Esophagus squamous epithelium (tissue), 5 donors: ENCODE measurements at places on chromosomes 12 and 14.

- DNase-seq = no peak
Observed at GRCh38 chr12:40207551-40207950, 17.2 kb upstream of the LRRK2 start.

- no peak for DNase-seq
Observed at GRCh38 chr14:93042968-93043940, 72.5 kb downstream of the ITPK1 start.

- DNase-seq = no peak
Observed at GRCh38 chr14:85535991-85536832, 6.3 kb downstream of the FLRT2 start.

DNA sequence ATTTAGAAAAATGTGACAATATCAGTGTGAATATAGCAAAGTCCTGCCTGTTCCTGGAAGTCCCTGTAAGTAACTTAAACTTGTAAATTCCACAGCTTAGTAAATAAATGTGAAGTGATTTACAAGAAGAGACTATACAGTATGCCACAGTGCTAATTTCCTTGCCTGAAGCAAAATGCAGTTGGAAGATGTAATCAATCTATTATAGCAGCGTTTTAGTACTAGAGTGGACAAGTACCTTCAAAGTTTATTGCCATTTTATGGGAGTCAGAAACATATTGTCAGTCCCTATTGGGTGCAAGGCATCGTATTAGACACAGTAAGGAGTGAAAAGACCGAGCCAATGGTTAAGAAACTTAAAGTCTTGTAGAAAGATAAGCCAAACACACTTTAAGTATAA, 94.1 kb downstream of the TRHDE start:
- no peak for DNase-seq

DNA sequence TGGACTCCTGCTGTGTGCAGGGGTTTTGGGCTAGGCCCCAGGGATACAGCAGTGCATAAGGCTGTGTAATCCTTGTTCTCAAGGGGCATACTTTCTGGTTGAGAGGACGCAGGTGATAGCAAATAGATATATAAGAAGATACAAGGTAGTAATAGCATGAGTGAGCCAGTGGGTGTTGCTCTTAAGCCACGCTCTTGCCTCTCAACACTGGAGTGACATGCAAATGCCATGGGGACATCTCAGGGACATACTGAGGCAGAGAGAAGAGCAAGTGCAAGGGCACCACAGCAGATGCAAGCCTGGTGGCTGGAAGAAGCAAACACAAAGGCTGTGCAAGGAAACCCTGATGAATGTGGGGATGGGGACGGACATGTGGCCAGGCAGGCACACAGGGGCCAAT, 223.3 kb downstream of the CHST11 start:
- DNase-seq = no peak

- DNase-seq = no peak
Observed at GRCh38 chr14:72824051-72824450, 69.8 kb downstream of the DPF3 start.

GRCh38 chr12:64269161-64269560, 47.1 kb upstream of the KICS2 start:
- DNase-seq = no peak

DNA sequence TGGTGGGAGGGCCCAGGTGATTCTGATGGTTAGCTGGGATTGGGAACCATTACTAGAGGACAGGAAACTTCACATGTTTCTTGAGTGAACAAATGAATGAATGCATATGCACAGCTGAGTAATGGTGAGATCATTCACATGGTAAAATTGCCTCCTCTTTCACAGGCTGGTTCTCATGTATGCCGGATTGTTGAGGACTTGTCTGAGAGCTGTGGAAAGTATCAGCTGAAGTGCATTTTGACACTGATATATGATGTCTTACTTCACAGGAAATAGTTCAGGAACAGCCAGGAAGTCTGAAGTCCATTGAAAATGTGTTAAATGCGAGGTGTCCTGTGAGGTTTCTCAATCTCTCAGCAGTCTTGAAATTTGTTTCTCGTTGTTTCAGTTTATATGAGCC, 77.6 kb upstream of the DACT1 start:
- no peak for DNase-seq

GRCh38 chr14:43790681-43791080, 716.4 kb downstream of the FSCB start:
- DNase-seq = no peak

DNA sequence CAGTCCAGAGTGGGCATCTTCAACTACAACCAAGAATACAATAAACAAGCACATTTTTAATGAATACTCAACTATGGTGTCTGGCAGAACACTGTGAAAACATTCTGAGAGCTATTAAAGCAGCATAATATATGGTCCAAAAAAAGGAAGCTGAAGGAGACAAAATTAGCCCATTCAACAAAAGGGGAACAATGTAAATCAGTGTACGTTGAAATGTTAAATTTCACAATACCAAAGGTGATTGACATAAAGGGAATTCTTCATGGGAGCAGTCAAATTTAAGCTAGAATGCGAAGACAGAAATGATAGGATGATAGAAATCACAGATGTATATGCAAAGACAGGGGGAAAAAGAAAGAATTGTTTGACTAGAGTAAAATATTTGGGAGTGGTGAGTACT, 41.3 kb upstream of the SYCP3 start:
- no peak for DNase-seq

GRCh38 chr12:71755146-71755892, 656 bp downstream of the RAB21 start:
- no peak for DNase-seq

DNA sequence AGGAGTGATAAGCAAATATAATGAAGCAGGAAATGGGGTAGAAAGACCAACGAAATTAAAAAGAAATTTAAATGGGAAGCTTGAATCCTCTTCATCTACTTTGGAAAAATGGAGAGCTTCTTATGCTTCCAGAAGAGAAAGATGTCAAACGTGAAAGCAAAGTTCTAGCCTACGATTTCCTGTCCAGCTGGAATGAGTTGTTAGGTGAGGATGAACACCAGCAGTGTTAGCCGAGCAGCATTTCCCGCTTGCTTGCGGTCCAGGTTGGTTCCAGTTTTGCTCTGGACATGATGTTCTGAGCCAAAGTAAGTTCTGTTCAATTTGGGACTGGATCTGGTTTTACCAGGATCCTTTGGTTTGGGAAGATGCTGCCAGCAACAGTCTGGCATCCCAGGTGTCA, 78.9 kb downstream of the DACT1 start:
- no peak for DNase-seq

- DNase-seq = no peak
Observed at GRCh38 chr14:77059276-77059915, 30.9 kb upstream of the IRF2BPL start.

DNA sequence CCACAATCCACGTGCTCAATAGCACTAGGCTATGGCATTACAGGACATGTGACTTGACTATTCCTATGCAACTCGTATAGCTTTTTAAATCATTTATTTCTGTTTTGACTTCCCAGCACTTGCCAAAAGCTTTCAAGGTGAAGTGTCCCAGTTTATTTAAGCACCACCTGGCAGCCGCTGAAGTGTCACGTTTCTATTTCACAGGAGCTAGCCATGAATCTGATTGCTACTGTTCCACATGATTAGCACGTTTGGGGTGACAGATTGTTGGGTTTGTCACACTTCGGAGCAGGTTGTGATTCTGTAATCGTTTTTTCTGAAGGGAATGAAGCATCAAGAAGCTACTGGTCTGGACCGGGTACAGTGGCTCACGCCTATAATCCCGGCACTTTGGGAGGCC, 39.9 kb upstream of the BICDL1 start:
- DNase-seq = no peak

DNA sequence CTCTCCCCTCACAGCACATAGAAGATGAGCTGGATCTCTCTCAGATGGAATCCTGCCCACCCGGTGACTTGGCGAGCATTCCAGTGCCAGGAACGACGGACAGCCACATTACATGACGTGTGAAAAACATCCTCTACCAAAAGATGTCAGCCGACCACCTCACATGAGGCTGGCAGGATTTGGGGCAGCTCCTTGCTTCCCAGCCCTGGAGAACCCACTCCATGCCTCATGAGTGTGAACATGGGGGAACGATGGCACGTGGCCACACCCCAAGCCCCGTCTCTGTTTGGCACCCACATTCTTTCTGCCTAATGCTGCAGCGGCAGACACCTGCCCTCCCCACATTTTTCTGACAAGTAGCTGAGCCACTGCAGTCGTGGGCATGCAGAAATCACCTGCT, 202.5 kb downstream of the CALM1 start:
- DNase-seq = no peak

GRCh38 chr12:47079981-47080724, 394 bp upstream of the AMIGO2 start:
- no peak for DNase-seq

- DNase-seq = no peak
Observed at GRCh38 chr12:97168804-97169203, 261.7 kb downstream of the NEDD1 start.

GRCh38 chr12:58966939-58967338, 46.6 kb upstream of the LRIG3 start:
- no peak for DNase-seq

DNA sequence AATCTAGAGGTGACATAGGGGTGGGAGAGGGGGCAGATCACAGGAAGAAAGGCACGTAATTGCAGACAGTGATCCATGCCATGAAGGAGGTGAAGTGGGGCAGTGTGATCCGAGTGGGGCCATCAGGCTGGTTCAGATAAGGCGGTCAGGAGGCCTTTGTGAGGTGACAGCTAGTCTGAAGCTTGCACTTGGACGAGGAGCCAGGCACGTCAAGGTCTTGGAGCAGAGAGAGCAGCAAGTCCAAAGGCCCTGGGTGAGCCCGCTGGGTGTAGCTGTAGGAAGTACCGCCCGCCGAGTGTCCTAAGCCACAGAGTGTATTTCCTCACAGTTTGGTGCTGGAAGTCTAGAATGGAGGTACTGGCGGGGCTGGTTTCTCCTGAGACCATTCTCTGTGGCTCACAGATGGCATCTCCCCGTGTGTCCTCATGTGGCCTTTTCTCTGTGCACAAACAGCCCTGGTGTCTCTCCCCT, 23.6 kb downstream of the RHOF start:
- DNase-seq = no peak

GRCh38 chr12:49451468-49452259, 84.4 kb downstream of the SPATS2 start:
- no peak for DNase-seq

- DNase-seq = no peak
Observed at GRCh38 chr12:105109465-105110212, 2.1 kb downstream of the WASHC4 start.

GRCh38 chr12:907413-908185, 41.9 kb downstream of the RAD52 start:
- DNase-seq = no peak

DNA sequence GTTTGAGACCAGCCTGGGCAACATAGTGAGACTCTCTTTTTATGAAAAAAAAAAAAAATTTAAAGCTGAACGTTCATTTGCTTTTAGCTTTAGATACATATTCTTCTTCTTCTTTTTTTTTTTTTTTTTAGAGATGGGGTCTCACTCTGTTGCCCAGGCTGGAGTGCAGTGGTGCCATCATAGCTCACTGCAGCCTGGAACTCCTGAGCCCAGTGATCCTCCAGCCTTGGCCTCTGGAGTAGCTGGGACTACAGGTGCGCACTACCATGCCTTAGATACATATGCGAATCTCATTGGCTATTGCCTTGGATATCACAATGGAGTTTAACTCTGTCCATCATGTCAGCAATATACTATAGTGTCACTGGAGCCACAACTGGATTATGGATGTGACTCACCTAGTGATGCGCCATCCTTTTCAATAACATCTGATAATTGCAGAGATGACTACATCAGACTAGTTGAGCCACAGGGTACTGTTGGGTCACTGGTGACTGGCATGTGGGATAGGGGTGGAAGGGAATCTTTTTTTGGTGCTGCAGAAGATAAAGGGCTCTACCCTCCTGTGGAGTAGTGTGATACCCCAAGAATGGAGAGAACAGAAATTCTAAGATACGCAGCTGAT, 2.7 kb upstream of the ADIPOR2 start:
- DNase-seq = no peak

DNA sequence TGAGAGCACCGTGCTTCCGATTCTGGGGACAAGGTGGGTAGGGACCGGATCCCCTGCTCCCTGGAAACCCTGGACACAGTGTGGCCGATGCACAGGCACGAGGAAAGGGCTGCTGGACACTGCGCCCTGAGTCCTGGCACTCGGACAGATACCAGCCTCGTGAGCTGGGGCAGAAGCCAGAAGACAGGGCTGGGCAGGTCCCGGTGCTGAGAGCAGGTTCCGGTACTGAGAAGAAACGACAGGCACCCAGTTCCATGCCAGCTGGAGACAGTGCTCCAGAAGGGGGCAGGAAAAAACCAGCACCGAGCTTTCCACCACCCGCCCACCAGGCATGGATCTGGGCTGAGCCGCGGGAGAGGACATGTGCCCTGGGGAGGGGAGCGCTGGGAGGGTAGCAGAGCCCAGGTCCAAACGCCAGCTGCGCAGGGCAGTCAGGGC, 6.5 kb downstream of the XRCC3 start:
- DNase-seq = no peak

GRCh38 chr12:19454837-19455236, 15.5 kb downstream of the AEBP2 start:
- no peak for DNase-seq

- no peak for DNase-seq
Observed at GRCh38 chr12:66417217-66417616, 114.9 kb downstream of the HELB start.

DNA sequence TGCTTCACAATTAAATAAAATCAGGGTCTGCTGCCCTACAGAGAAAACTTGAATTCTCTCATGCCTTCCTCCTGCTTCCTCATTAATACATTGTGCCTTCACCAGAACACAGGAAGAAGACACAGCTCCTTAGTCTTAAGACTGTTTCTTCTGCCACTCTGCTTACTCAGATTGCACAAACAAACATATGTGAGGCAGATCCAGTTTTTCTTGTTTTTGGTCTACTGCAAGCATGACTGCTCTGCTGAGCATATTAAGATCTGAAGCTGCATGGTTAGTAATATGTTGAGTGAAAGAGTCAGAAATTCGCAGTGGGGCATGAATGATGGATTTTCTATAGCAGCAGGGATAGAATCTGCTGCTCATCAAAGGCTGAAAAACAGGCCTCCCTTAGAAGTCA, 321.1 kb upstream of the STXBP6 start:
- DNase-seq = no peak

GRCh38 chr12:60174476-60174875, 578.6 kb downstream of the SLC16A7 start:
- no peak for DNase-seq

GRCh38 chr12:77102123-77102522, 36.8 kb upstream of the E2F7 start:
- DNase-seq = no peak

GRCh38 chr14:59772233-59772632, 98.3 kb downstream of the RTN1 start:
- DNase-seq = no peak
